ENCODE measurements at places on chromosomes 6 and 20.
A peak's percentile ranks its signal among the peaks of the same experiment; 100 is the strongest.

GRCh38 chr6:148457137-148457842 is 114.7 kb downstream of the SASH1 start:
- DNase-seq: no peak

DNA sequence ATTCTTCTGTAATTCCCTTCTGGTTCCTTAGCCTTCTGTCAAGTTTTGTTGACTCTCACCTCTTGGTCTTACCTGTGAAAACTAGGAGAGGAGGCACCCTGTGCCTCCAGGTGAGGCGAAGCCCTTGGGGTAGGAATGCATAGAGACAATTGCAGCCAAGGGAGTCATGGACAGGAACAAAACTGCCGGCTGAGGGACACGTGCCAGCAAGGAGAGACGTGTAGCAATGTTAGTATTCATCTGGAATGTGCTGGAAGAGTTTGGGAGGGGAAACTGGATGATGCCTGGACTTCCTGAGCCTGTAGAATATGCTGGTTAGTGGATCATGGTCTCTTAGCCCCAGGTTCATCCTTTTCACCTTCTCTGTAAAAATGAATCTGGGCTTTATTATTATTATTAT is 3.9 kb upstream of the TIAM2 start:
- no peak for DNase-seq

GRCh38 chr6:5672581-5673011 is 334.1 kb downstream of the NRN1 start:
- peak; percentile 87 for DNase-seq

DNA sequence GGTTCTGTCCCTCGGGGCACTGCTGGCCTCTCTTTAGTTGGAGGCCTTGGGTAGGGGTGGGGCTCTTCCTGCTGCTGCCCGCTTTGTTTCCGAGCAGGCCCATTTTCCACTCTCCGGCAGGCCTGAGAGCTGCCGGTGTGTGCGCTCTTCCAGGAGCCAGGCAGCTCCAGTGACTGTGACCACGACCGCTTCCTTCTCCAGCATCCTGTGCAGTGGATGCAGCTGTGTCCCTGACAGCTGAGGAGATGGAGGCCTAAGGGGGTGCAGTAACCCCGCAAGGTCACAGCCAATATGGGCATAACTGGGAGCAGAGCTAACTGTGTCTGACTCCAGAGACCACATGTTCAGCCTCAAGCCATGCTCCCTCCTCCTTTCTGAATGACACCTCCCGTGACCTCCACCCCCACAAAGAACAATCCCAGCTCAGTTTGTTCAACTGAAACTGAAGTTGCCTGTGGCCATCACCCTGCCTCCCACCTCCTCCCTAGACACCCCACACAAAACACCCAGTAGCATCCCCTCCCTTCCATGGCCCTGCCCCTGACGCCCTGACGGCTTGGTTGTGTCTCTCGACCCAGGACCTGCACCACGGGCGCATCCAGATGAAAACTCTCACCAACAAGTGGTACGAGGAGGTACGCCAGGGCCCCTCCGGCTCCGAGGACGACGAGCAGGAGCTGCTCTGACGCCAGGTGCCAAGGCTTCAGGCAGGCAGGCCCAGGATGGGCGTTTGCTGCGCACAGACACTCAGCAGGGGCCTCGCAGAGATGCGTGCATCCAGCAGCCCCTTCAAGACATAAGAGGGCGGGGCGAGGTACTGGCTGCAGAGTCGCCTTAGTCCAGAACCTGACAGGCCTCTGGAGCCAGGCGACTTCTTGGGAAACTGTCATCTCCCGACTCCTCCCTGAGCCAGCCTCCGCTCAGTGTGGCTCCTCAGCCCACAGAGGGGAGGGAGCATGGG is 27.8 kb downstream of the SPATA2 start:
- DNase-seq: no peak

- DNase-seq: peak; percentile 58
Measured at GRCh38 chr6:44100088-44100550, 27.1 kb downstream of the MRPL14 start.

GRCh38 chr6:52976591-52977035 is 18.5 kb downstream of the GSTA4 start:
- DNase-seq: no peak

DNA sequence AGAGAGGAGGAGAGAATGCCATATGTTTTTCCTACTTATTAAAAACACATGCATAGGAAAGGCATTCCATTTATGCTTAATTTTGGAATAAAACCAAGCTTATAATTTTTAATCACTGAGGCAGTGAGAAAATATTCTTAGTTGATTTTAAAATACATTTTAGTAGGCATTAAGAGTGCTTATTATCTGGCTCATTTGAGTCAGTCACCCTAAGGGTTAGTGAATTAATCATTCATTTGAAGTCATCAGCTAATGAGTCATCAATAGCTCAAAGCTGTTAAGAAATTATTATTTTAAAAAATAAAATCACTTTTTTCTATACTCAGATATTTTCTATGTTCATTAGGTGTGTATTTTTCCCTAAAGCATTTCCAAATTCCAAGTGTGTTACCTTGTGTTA is 81.6 kb downstream of the TMEM200A start:
- DNase-seq: no peak

DNA sequence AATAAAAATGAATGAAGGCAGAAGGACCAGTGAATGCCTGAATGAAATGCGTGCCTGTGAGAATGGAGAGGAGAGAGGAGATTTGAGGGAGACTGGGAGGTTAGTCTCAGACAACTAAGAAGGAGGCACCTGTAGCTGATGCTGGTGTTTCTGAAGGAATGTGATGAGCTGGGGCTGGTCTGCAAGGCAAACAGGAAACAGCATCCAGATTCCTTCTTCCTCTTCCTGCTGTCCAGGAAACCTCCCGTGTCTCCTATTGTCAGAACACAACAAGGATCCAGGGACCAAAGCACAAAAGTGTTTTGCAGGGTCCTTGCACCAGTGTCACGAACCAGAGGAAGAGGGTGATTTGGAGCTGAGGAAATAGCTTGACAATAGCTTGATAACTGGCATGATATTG is 50.4 kb upstream of the TAB2 start:
- DNase-seq: no peak

DNA sequence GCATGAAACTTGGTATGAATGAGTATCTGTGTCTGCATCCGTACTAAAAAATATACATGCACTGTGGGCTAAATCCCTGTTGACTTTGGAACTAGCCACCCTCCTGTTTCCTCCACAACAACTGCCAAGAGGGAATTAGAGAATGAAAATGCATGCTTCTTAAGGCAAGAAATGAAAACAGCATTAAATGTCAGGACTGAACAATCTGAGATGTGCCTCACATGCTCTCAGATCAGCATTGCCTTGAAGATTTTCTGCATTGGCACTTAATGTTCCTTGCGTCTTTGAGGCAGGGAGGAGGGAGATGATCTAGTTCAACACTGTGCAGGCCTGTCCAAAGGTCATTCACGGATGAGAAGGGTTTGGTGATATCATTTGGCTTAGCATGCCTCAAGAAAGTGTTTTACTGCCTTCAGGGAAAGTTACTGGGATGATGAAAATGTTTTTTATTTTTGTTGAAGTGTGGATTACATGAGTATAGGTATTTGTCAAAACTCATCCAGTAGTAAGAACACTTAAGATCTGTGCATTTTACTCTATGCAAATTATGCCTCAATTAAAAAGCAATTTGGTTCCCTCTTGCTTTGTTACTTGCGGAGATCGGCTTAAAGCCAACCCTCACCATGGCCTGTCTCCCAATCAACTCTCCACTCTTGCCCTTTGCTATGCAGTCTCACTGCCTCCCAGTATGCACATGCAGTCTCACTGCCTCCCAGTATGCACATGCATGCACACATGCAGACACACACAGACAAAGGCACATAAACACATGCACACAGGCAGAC is 47.5 kb upstream of the RIN2 start:
- DNase-seq: no peak

DNA sequence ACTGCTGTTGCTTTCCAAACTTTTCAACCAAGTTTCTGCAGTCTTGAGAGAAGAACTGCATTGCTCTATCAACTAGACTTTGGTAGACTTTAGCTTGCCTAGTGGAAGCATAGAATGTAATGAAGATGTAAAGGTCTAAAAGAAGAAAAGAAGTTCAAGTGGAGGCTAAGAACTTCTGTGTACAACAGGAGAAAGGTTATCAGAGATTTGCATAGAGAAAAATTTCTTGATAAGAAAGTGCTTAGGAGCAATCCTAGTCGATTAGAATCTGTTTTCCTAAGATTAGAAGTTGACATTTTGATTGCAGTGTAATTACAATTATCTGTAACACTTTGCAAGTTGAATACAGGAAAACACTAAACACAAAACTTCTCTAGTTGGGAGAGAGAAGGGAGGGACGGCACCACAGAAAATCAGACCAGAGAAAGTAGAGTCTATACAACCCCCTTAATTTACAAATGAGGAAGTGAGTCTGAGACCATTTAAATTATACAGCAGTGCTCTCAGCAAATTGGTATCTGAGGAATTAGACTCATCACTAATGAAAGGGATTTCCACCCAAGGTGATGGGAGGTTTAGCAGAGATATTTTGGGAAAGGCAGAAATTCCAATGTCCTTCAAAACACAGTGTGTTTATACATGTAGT is 194.3 kb upstream of the MARCKS start:
- DNase-seq: no peak
